ENCODE measurements at places on chromosomes 2 and 18. TPM values are rescaled to one million over a fixed set of nuclear protein-coding genes. Genes with fewer than 3 reads are reported as not detected.

Gene NAPG
- total RNA-seq = 12.2 TPM

Gene AQP12A
- not detected for total RNA-seq

Gene ST8SIA5
- not detected for total RNA-seq

Gene IL36RN
- 0.05 TPM for total RNA-seq

Gene ATL2
- total RNA-seq = 63.4 TPM

Gene TEX44
- not detected for total RNA-seq

Gene SPDYA
- 0.15 TPM for total RNA-seq

Gene AFF3
- not detected for total RNA-seq

Gene LRRC30
- total RNA-seq = not detected

Gene MC4R
- total RNA-seq = not detected

Gene OXER1
- total RNA-seq = not detected

Gene KHK
- total RNA-seq = 9.5 TPM

Gene SAG
- not detected for total RNA-seq

Gene PDE6D
- total RNA-seq = 17.0 TPM

Gene PLB1
- 1.5 TPM for total RNA-seq

Gene ZC3H15
- total RNA-seq = 82.0 TPM

Gene SIGLEC15
- total RNA-seq = not detected

Gene TANC1
- 6.9 TPM for total RNA-seq

Gene IL36B
- total RNA-seq = not detected

Gene ALK
- not detected for total RNA-seq

Gene MEIS1
- 1.8 TPM for total RNA-seq

Gene SERPINB7
- total RNA-seq = 2.0 TPM
